Right lung (tissue), 10 donors: ENCODE measurements at places on chromosomes 11 and 22. TPM values are rescaled to one million over a fixed set of nuclear protein-coding genes. Genes with fewer than 3 reads are reported as not detected.
A peak's percentile ranks its signal among the peaks of the same experiment; 100 is the strongest.

Gene FJX1
- 3.6 TPM for polyA plus RNA-seq

Gene AQP11
- polyA plus RNA-seq = 2.0 TPM

- no peak for DNase-seq
These were observed 27.5 kb upstream of the OR9I1 start for GRCh38 chr11:58152781-58153180.

- DNase-seq = peak; percentile 31
These were observed 2.5 kb upstream of the RCN1 start for GRCh38 chr11:32088117-32088941.

DNA sequence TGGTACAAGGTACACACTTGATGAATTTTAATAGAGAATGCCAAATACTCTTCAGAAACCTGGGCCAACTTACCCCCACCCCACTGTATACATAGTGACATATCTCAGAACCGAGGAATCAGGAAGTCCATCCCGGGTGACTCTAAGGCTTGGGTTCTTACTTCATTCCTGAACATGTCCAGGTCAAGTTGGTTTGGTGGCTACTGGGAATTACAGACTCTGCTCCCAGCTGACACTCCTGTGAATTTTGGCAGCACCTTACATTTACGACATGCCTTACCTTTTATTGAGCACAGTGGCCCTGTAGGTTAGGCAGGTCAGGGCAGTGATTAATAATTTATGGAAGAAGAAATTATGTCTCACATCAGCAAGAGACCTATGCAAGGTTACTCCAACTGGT is 70.1 kb upstream of the LDLRAD3 start:
- no peak for DNase-seq

GRCh38 chr11:87076874-87077429 is 39.2 kb downstream of the TMEM135 start:
- no peak for DNase-seq

GRCh38 chr22:17774206-17774925 is at the start of gene BID:
Gene BID, minus strand, starts transcription at chr22:17774469. Its CDS starts 24,353 bp downstream, at chr22:17750116.
- DNase-seq = no peak

DNA sequence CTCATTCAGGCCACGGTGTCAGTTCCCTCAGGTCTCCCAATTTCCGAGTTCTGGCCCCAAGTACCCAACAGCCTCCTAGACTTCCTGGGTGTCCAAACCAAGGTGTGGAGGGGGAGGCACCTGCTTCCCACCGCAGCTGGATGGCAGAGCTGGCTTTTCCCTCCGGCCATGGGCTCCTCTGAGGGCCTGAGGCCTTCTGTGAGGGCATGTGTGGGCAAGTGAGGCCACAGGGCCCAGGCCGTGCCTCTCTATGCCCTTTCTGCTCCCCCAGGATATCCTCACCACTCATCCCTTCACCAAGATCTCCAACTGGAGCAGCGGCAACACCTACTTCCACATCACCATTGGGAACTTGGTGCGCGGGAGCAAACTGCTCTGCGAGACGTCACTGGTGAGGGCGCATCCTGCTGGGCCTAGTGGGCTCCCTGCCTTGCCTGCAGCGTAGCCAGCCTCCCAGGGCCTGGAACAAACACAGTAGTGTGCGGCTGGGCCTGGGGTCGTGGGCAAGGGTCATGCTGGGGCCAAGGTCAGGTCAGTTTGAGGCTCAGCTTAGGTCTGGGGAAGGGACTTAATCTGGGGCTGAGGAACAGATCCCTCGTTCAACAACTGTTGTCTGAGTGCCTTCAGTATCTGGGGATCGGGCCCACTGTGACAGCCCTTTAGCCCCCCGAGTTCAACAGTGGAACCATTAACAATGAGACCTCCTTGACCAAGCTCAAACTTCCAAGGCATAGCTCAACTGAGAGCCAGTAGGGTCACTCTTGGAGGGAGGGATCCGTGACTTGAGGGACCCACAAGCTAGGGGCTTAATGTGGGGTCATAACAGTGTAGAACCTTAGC is 85.8 kb downstream of the MYO7A start:
- DNase-seq = no peak

DNA sequence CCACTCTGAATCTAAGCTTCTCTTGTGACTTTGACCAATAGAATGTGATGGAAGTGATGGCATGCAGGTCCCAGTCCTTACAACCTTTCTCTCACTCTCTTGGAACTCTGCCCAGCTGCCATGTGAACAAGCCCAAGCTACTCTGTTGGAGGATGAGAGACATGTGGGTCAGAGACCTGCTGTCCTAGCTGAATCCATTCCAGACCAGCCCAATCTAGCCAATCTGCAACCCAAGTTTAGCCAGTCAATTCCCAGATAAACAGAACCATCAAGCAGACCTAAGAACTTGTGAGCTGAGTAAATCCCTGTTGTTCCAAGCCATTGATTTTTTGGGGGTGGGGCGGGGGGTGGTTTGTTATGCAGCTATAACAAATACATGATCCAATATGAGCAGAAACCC is 69.2 kb upstream of the GRK3 start:
- DNase-seq = no peak

DNA sequence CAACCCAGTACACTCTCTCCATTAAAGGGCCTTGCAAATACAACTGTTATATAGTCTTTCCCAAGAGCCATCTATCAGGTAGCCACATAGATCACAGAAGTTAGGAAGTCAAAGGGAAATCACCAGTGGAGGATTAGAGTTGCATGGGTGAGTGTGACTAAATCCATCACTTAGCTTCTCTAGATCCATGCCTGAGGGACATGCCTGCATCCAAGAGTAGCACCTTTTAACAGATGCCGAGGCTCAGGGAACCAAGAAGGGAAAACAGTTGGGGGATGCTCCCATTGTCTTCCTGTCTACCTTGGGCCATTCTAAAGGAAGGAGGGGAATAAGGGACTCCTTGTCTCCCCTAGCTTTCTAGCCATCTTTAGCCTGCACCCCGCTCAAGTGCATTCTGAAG is 77.9 kb downstream of the XRRA1 start:
- DNase-seq = no peak

DNA sequence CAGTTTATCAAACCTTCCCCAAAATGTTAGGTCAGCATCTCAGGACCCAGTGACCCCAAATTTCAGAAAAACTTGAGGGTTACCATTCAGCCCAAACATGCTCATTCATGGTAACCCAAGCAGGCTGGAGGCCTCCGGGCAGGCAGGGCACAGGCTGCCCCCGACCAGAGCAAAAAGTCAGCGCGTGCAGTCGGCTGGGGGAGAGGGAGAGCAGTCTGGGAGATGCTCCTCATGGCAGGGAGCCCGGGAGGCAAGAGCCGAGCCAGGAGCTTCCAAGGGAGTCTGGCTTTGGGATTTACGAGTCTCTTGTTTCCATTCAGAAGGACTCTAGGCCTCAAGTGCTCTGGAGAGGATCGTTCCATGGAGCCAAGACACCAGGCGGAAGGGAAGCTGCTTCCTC is 45.7 kb downstream of the RPUSD4 start:
- DNase-seq = no peak

- no peak for DNase-seq
These were observed 4.8 kb upstream of the FBXO7 start for GRCh38 chr22:32469799-32470212.

- no peak for DNase-seq
These were observed 3.9 kb upstream of the BIRC3 start for GRCh38 chr11:102313238-102313940.
